ENCODE measurements at places on chromosomes 5 and 9.

DNA sequence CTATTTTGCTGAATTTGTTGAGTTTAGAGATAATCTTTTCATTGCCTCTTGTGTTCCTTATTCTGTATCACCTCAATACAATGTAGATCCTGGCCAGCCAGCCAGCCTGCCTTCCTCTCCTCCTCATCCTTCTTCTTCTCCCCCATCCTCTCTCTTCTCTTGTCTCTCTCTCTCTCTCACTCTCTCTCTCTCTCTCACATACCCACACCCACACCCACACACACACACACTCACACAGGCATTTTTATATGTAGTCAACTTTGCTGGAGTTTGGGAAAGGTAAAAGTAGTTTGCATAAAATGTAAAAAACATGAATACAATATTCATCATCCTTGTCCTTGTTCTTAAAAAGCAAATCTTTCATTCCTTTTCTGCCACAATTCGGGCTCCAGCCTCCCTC, 60.5 kb downstream of the ZFAND5 start:
- no peak for DNase-seq

DNA sequence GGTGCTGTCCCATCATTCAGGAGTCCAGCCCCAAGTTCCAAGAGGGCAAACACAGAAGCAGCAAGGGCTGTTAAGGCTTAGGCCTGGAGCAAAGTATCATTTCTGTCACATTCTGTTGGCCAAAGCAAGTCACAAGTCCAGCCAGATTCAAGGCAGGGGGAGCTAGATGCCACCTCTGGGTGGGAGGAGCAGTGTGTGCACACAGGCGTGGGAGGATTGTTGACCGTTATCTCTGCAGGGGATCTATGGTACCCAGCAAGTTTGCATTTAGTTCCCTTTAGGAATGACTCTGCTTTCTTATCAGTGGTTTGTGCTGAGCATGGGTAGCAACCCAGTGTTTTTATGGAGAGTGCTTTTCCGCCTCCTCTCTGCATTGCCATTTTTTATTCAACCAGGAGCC, 278.9 kb downstream of the NR3C1 start:
- no peak for DNase-seq

DNA sequence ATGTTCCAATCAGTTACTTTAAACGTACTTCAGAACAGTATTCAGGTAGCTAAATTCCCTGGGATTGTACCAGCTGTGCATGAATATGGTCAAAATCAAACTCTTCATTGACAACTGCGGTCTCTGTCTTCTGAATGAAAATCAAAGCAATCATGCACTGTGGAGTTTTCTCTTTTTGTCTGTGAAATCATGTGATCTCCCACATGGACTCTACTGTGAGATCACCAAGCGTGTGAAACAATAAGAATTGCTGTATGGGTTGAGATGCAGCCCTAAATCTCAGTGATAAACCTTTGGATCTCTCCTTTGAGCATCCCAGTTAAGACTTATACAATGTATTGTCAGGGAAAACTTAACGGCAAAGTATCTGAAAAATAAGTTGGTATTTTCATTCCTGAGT, 6.1 kb downstream of the NRG2 start:
- DNase-seq, result no peak

GRCh38 chr5:15995341-15996052, 184.1 kb downstream of the MARCHF11 start:
- DNase-seq, result peak; percentile 54

- DNase-seq, result peak; percentile 28
These were observed 2.6 kb upstream of the SLC28A3 start for GRCh38 chr9:84343111-84343521.

DNA sequence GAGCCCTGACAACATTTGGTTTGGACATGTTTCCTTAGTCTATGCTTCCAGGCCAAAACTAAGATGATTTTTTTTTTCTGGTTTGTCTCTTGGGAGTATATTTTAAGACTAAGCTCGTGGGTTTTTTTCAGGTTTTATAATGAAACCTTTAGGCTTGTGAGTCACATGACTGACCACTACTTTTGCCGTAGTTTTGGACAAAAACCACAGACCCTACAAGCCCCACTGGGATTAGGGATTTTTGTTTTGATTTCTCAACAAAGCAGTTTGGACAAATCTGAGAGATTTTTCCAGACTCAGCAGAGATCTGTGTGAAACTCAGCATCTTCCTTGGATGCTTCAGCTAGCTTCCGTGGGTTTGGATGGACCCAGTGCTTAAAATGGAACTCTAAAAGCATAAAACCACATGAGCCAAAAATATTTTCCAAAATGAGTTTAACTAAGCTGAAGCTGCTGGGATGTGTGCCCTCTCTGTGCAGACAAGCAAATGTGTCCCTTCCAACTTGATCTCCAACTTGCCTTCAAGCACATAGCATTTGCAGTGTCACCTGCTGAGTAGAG, 70.3 kb upstream of the SMIM15 start:
- no peak for DNase-seq
